Bronchial epithelial cell (primary cell): ENCODE measurements at places on chromosomes 1 and 21. TPM values are rescaled to one million over a fixed set of nuclear protein-coding genes. Genes with fewer than 3 reads are reported as not detected.

Gene PIGR
- total RNA-seq = under 0.01 and 0.51 TPM in 2 replicates

Gene SMCP
- not detected in 2 replicates for total RNA-seq

Gene ANGPTL3
- total RNA-seq = not detected in 2 replicates

Gene SH2D1B
- 0.13 TPM in 1 of 2 replicates, not detected in the other for total RNA-seq

- DNase-seq = no peak
Observed at GRCh38 chr1:17621691-17622090, 82.2 kb downstream of the ARHGEF10L start.

DNA sequence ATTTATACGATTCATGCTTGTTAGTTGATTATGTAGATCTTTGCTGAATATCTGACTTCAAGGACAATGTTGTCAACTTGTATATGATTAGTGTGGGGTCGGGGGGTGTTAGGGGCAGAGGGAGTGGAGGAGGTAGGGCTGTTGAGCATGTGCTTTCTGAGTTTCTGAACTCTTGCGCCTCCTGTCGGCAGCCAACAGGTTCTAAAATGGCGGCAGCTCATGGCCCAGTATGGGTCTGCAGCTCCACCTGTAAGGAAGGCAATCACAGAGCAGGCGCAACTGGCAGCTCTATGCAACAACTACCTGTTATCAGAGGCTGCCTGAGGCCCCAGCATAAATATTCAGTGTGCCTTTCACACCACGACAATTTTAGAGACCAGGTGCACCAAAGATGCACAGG is 205.8 kb upstream of the PLXNA2 start:
- no peak for DNase-seq

DNA sequence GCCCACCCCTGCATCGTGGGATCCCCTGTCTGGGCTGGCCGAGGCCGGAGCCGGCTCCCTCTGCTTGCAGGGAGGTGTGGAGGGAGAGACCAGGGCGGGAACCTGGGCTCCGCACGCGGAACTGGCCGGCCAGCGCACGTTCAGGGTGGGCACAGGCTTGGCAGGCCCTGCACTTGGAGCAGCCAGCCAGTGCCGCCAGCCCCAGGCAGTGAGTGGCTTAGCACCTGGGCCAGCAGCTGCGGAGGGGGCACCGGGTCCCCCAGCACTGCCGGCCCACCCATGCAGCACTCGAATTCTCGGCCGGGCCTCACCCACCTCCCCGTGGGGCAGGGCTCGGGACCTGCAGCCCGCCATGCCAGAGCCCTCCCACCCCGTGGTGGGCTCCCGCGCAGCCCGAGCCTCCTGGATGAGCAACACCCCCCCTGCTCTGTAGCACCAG is 422.6 kb downstream of the AMY1C start:
- no peak for DNase-seq

DNA sequence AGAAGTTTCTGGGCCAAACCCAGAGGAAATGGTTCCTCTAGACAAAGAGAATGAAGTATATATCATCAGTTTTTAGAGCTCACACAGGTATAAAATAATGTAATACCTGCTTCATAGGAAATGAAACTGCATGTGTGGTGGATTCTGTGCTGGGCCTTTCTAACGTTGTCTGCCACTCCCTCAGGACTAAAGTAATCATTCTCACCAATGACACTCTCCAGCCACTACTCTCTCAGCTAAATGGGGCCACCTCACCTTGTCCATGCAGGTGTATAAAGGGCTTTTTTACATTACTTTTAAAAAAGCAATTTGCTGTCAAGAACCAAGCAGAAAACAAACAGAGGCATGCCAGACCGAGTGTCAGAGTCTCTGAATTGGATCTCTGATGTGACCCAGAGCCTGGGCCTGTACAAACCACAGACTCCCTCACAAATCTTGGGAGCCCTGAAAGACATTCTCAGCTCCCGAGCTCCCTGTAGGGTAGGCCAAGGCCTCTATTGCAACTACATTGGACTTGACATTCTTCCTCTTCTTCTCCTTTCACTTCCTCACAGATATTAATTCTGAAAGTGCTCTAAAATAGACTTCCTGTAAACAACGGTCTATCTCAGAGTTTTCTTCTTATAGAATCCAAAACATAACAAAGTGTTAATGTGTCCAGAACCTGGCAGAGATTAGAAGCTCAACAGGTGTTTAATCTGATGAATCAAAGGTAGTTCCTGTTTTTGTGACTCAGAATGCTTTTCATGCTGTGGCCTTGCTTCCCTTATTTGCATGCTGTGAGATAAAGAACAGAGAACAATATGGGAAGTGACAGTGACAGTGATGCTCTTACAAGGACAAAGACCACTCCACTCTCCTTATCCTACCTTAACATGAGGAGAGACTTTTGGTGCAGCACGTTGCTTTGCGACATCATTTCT is 8.6 kb downstream of the AIM2 start:
- peak; percentile 46 for DNase-seq

GRCh38 chr1:6294890-6295556 is 34.1 kb upstream of the GPR153 start:
- DNase-seq = peak; percentile 10

- peak; percentile 72 for DNase-seq
Observed at GRCh38 chr1:85135392-85135798, 65.4 kb downstream of the SYDE2 start.

DNA sequence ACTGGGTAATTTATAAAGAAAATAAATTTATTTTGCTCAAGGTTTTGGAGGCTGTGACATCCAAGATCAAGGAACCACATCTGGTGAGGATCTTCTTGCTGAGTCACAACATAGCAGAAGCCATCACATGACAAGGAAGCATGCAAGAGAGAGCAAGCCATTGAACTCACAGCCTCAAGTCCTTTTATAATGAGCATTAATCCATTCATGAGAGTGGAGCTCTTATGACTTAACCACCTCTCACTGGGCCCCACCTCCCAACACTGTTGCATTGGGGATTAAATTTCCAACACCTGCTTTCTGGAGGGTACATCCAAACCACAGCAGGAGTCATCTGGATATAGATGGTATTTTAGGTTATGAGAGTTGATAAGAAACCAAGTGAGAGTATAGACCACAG is 20.6 kb upstream of the EGLN1 start:
- DNase-seq = no peak

GRCh38 chr1:57066980-57067610 is 101.3 kb upstream of the C8B start:
- DNase-seq = no peak

- DNase-seq = no peak
Observed at GRCh38 chr21:28126521-28127174, 866.0 kb downstream of the LTN1 start.

GRCh38 chr1:34378968-34379856 is 202.5 kb downstream of the C1orf94 start:
- peak; percentile 17 for DNase-seq

- no peak for DNase-seq
Observed at GRCh38 chr1:1431845-1432273, 3.6 kb upstream of the VWA1 start.

GRCh38 chr1:97417661-97418060 is 503.2 kb downstream of the DPYD start:
- no peak for DNase-seq
